GM04504 (cell line): ENCODE measurements at places on chromosomes 1 and 21.

- DNase-seq, result no peak
Measured at GRCh38 chr21:44364151-44365053, 11.0 kb downstream of the TRPM2 start.

DNA sequence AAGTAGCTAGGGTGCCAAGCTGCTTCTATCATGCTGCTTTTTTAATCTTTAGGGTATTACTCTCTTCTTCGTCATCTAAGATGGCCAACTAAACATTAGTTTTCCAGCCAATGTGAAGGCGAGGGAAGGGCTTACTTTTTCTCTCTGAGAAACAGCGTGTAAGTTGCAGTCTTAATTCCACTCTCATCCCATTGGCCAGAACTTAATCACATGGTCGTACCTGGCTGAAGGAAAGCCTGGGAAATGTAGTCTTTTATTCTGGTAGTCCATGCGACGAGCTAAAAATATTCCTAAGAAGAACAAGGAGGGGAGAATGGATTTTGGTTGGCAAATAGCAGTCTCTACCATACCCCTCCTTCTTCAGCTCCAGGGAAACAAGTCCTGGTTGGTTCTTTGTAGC is 21.5 kb downstream of the DNAJC6 start:
- DNase-seq, result no peak

GRCh38 chr1:24905355-24905978 is 24.6 kb downstream of the RUNX3 start:
- no peak for DNase-seq

DNA sequence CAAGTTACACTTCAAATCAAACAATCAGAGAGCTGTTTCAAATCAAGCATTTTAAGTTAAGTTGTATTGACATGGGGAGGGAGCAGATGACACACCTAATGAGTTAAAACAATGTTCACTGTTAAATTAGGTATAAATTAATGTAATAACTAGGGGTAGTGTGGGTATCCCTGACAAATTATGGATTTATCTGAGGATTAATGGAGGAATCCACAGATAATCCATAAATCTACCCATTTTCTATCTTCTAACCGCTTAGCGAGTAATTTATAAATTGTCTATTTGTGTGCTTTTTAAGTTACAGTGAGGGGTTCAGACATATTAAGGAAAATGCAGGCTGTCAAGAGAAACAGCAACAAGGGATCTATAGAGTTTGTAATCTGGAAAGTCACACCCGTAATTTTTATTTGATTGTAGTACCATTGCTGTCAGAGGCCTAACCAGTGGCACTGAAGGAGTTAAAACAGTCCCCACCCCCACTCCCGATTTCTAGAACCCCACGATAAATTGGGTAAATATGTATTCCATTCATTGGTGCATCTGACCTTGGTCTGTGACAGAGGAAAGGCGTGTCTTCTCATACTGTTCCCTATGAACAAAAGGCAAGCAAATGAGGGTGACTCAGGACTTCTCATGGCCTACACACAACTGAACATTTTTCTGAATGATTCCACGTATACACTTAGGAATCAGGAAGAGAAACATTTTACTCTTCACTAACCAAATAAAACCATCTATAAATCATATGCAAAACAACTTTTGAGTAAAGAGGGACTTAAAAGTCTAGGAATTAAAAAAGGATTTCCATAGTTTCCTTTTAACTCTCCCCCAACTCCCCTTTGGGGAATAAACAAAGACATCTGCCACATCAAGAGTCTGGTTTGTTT is 7.4 kb downstream of the IRF2BP2 start:
- peak; percentile 91 for DNase-seq

DNA sequence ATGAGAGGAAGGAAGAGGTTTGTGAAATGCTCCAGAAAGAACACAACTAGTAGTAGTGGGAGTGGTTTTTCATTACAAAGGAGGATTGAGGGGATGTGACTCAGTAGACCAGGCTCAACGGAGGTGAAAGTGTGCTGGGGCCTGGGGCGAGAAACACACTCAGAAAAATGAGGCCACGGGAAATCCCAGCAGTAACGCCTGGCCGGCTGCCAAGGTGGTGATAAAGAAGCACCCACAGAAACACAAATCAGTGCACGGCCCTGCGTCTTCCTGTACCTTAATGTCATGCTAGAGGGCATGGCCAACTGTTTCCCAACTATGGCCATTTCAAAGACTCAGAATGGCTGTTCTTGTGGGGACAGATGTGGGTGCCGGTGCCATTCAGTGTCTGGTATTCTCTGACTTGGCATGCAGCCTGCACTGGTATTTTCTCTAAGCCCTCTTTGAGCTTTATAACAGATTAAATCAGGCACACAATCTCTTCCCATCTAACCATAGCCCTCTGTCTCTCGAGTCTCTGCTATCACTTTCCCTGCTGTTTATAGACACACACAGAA is 38.2 kb downstream of the URB2 start:
- no peak for DNase-seq

GRCh38 chr21:28256837-28257236 is 735.8 kb downstream of the LTN1 start:
- no peak for DNase-seq

- DNase-seq, result no peak
Measured at GRCh38 chr1:185894791-185895190, 160.6 kb downstream of the HMCN1 start.

DNA sequence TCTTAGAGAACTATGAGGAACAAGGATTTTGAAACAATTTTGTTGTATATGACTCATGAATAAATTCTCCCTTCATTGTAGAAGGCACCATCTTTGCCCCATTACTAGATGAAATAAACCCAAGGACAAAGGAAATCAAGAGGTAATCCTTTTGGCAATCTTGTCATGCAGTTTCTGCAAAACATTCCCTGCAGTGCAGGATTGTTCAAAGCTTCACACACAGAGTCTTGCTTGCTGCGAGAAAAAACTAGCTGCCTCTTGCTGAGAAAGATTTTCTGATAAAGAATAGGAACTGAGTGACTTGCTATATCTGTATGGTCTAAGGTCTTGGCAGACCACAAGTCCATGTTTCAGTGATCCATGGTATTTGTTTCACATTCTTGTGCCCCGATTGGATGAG is 657.4 kb upstream of the ADGRL4 start:
- DNase-seq, result no peak

GRCh38 chr1:65265651-65266351 is 43.5 kb upstream of the DNAJC6 start:
- DNase-seq, result peak; percentile 29

DNA sequence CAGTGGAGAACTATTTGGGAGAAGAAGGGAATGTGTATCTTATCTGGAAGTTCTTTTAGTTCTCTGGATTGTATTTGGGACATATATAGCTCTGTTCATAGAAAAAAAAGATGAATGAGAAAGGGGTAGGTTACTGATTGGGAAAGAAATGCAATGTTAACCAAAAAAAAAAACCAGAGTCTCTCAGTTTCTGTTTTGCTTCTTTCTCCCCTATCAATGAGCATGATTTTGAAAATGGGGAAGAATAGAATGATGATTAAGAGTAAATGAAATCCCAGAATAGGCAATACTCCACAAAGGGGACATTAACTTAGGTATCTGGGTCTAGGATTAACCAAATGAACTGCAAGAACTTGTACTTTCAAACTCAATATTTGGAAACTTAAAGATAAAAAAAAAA is 92.9 kb downstream of the RHOU start:
- DNase-seq, result no peak

- DNase-seq, result peak; percentile 14
Measured at GRCh38 chr1:4801192-4801924, 146.9 kb downstream of the AJAP1 start.

DNA sequence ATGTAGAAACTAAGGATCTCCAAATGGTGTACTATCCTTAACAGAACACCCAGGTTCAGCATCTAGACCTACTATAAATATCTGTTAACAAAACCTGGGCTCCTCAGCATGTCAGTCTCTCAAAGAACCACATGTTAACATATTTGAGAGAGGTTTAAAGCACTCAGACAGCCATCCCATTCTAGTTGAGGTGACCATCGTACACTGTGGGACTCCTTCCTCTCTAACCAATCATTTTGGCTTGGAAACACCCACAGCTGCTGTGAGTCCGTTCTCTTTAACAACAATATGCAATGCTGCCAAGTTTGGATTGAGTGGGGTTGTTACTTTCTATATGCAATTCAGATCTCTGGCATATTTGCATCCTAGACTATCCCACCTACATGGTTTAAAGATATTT is 105.8 kb downstream of the MRPL39 start:
- DNase-seq, result no peak

GRCh38 chr1:62084310-62084890 is 110.2 kb upstream of the L1TD1 start:
- no peak for DNase-seq

DNA sequence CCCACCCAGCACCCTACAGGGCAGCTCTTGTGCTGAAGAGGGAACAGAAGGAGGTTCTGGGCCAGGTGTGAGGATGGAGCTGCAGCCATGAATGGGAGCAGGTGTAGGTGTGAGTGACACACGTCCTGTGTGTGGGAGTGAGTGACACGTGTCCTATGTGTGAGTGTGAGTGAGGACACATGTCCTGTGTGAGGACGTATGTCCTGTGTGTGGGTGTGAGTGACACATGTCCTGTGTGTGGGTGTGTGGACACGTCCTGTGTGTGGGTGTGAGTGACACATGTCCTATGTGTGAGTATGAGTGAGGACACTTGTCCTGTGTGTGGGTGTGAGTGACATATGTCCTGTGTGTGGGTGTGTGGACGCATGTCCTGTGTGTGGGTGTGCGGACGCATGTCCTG is 26.4 kb downstream of the MEGF6 start:
- no peak for DNase-seq

- DNase-seq, result no peak
Measured at GRCh38 chr1:184101141-184101540, 49.6 kb downstream of the TSEN15 start.

GRCh38 chr1:98306517-98307089 is 354.9 kb upstream of the SNX7 start:
- DNase-seq, result no peak

- DNase-seq, result no peak
Measured at GRCh38 chr1:78255846-78256245, 210.1 kb downstream of the GIPC2 start.

GRCh38 chr21:35044770-35045541 is 4.1 kb downstream of the RUNX1 start:
- no peak for DNase-seq

DNA sequence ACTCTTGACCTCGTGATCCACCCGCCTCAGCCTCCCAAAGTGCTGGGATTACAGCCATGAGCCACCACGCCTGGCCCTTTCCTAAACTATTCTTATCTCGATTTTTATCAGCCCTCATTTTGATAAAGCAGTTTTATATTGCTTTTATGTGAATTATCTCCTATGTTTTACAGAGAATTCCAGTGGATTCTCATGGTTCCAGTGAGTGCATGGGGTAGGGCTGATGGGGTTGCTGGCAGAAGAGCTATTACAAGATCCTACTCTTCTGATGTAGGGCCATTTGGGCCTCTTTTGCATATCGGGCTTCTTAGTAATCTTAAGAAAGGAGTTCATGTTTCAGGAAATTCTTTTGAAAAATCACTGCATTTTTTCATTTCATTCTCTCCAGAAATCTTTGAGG is 187.6 kb downstream of the PBX1 start:
- DNase-seq, result no peak

DNA sequence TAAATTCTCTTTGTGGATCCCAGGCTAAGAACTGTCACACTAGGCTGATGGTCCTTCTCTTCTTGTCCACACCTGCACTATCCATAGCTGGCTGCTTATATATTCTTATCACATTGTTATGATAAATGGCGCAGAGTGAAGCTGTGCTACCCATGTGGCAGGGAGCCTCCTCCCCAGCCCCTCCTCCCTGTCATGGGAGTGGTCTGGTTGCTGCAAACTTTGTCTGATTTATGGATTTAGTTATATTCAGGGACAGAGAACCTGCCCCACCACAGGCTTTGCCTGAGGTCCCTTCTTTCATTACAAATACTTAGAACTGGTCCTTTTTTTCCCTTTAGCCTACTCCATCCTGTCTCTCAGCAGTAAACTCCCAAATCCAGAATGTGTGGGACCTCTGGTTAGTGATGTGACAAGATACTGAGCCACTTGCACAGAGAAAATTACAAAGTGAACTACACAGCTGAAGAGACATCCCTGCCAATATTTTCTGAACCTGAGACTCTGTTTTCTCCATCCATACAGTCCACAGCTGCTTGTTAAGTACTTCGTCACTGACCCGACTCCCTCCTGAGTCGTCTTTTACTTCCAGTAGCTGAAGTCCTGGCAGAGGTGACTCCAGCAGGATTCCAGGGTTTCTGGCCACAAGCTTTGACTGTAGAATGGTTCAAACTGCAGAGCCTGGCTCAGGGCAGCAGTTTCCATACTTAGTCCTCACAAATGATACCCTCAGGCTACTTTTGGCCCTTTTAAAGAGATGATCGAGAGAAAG is 37.6 kb downstream of the PTGFRN start:
- no peak for DNase-seq

- DNase-seq, result no peak
Measured at GRCh38 chr1:52436817-52437216, 32.4 kb downstream of the PRPF38A start.

GRCh38 chr1:14999441-14999840 is 154.1 kb upstream of the TMEM51 start:
- no peak for DNase-seq

GRCh38 chr1:9164532-9164900 is 35.6 kb upstream of the GPR157 start:
- DNase-seq, result no peak

DNA sequence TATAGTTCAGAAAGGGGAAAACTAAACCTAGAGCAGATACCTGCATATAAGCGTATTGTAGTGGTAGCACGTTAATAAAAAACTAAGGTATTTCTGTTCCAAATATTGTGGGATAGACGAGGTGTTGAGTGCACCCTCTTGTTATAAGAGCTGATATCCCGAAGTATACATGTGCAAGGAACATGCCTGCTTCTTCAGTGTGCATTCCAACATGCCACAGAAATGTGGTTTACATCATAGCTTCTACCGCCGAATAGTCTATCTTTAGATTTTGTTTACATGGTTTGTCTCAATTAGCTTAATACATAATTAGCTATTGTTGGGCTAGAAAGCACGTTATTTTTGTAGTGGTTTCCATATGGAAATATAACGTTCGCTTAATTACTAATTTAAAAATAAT is 2.2 kb downstream of the CHRM3 start:
- no peak for DNase-seq

DNA sequence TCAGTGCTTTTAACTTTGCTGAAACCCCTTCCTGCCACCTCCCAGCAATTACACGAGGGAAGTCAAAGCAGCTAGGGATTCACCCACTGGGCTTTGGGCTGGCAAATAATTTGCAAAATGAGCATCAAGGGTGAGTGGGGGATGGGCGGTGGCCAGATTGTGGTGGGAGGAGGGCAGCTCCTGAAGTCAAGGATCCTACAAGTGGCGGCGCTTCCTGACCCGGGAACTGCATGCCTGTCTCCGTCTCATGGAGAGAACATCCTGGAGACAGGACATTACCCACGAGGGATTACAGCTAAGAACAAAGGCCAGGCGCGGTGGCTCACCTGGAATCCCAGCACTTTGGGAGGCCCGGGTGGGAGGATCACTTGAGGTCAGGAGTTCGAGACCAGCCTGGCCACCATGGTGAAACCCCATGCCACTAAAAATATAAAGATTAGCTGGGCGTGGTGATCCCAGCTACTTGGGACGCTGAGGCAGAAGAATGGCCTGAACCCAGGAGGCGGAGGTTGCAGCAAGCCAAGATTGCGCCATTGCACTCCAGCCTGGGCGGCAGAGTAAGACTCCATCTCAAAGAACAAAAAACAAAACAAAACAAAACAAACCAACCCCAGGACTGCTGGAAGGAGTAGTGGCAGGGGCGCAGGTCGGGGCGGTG is 12.9 kb downstream of the TTC34 start:
- DNase-seq, result no peak

- DNase-seq, result no peak
Measured at GRCh38 chr1:87902830-87903229, 574.1 kb downstream of the LMO4 start.
